Left renal cortex interstitium (tissue), 4 donors: ENCODE measurements at places on chromosomes 16 and 17.
A peak's percentile ranks its signal among the peaks of the same experiment; 100 is the strongest.

DNA sequence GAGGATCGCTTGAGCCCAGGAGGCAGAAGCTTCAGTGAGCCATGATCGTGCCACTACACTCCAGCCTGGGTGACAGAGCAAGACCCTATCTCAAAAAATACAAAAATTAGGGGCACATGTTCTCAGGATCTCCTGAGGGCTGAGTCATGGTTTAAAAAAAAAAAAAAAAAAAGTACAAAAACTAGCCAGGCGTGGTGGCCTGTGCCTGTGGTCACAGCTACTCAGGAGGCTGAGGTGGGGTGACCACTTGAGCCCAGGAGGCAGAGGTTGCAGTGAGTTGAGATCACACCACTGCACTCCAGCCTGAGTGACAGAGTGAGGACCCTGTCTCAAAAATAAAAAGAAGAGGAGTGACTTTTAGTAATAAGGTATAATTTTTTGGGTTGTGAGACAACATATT, 16.9 kb downstream of the BLMH start:
- DNase-seq, result no peak

DNA sequence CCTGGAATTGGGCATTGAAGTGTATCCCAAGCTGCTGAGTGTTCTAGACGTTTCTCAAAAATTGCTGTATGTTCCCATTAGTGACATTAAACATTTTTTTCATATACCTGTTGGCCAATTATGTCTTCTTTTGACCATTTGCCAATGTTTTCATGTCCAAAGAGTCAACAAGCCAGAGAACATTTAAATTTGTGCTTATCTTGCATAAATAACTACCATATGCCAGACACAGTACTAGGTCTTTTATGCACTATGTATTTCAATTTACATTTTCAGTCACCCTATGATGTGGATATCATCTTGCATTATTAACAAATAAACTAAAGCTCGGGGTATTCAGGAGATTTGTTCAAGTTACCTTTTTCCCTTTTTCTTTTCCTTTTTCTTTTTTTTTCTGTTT, 632.9 kb upstream of the C16orf82 start:
- DNase-seq, result no peak

DNA sequence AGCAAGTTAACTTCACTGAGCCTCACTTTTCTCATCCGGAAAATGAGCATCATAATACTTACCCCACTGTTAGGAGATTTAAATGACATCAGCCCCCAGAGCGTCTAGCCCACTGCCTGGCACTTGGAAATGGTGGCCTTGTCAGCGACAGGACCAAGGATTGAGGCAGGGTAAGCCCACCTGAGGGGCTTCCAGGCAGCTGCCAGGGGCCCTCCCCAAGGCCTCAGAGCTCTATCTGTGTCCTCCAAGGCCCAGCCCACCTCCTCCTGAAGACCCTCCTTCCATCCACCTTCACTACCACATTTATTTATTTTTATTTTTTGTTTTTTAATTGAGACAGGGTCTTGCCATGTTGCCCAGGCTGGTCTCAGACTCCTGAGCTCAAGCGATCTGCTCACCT, 13.8 kb downstream of the PITPNM3 start:
- no peak for DNase-seq

GRCh38 chr17:19549746-19550623, 16.3 kb downstream of the SLC47A1 start:
- DNase-seq, result no peak

DNA sequence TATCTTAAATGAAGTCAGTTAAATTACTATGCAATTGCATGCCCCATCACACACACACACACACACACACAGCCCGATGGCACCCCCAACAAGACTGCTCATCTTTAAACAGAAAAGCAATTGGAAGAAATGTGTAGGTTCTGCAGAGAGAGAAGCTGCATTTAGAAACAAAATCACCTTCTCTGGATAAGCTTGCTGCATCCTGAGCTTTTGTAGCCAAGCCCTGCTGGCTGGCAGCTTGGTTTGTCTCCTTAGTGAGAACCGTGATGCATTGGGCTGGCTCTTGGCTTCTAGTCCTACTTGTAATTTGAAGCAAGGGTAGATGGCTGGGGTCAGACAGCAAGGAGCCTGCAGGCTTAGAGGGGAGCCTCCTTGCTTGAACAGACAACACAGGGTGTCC, 153.8 kb downstream of the SOX9 start:
- no peak for DNase-seq

DNA sequence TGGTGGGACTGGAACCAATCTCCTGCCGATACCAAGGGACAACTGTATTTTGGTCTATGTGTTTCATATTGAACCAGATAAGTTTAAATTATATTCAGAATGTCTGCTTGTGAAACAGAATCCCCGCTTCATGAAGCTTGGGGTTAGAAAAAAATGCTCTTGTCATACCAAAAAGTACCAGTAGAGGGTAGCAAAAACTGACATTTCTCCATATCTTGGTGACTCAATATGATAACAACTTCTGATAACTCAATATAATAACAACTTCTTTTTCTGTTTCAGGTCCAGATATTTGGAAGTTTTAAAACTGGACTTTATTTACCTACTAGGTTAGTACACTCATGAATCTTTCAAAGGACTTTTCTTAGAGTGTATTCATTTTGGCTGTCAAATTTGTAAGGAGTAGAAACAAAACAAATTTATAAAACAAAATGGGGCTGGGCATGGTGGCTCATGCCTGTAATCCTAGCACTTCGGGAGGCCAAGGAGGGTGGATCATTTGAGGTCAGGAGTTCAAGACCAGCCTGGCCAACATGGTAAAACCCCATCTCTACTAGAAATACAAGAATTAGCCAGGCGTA, 52.3 kb upstream of the ADCY7 start:
- DNase-seq, result no peak

DNA sequence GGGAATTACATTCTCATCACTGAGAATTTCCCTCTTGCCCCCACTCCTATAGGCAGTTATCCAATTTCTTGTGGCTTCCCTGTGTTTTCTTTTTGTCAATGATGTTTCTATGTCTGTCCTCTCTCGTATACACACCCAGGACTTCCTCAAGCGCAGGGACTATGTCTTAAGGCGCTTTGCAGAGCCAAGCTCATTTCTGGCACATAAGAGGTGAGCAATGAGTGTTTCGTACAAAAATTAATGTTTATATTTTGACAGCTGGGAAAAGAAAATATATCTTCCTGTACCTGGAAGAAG, 947 bp downstream of the DDX42 start:
- peak; percentile 3 for DNase-seq

- DNase-seq, result no peak
These were observed 13.9 kb upstream of the HELZ start for GRCh38 chr17:67258821-67259468.

GRCh38 chr17:55351226-55351625, 70.4 kb downstream of the MMD start:
- no peak for DNase-seq

- no peak for DNase-seq
These were observed 306.7 kb upstream of the XYLT1 start for GRCh38 chr16:17777408-17777863.

- DNase-seq, result no peak
These were observed 792 bp downstream of the SECTM1 start for GRCh38 chr17:82332669-82333278.

DNA sequence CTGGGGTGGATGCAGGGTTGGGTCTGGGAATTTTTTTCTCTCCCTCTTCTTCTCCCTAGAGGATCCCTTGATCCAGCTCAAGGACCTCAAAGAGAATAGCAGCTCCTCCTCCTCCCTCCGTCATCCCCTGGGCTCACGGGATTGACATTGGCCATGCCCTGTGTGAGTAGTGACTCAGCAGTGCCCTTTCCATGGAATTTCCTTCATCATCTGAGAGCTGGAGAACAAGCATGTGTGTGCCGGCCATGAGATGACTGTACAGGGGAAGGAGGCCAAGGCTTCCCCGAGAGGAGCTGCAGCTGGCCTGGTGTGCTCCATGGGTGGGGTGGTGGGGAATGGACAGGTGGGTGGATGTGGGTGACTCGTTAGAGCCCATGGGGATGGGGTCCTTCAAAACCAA, 8.9 kb upstream of the WSCD1 start:
- DNase-seq, result no peak

- no peak for DNase-seq
These were observed 21.1 kb downstream of the MINK1 start for GRCh38 chr17:4854111-4854681.

- DNase-seq, result no peak
These were observed 169.1 kb downstream of the WSCD1 start for GRCh38 chr17:6239241-6239798.

DNA sequence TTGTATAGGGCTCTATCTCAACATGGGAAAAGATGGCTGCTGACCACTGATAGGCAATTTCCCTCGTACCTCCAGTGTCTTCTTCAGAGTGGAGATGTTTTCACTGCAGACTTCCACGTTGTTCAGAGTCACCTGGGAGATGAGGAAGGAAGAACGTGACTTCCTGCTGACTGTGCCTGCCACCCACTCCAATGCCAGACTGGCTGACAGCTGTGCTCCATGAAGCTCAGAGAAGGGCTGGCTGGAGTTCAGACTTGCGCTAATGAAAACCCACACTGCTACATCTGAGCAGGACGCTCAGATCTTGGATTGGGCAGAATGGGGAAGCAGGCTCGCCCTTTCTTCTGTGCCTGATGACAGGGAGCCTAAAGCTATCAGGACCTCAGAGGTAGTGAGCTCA, 33.1 kb downstream of the COG4 start:
- DNase-seq, result no peak
